Kidney epithelial cell (primary cell): ENCODE measurements at places on chromosomes 3 and 15.
A peak's percentile ranks its signal among the peaks of the same experiment; 100 is the strongest.

DNA sequence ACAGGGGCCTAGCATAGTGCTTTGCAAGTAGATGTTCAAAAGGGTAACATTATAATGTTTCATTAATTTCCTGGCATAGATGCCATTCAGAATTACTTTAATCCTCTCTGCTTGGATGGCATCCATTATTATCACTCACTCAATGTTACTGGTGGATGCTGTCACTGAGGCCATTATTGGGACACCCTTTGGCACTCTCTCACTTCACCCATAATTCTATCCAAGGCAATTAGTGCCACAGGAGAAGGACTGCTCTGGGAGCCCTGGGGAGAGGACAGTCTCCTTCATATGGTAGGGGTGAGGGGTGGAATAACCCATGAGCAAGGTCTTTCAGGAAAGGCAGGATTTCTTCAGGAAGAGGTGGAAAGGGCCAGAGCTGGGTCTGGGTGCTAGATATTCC lies 28.7 kb upstream of the SLC28A1 start:
- no peak for DNase-seq

DNA sequence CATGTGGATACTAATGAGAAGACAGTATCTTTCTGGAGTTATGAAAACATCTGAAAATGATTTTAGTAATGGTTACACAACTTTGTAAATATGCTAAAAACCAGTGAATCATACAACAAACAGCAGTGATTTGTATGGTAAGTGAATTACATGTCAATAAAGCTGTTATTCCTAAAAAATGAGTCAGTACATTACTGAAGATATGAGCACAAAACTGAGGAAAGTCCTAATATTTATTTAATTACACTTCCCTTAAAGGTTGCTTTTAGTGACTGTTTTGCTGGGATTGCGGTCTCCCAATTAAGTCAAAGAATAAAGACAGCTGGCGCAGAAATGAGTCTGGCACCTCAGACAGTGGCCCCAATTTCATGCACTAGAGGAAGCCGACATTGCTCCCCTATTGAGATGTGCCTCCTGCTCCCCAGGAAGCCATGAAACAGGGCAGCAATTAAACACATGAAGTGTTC lies 50.9 kb upstream of the FSIP1 start:
- DNase-seq, result no peak

GRCh38 chr15:36370731-36371112 lies 208.7 kb upstream of the CDIN1 start:
- DNase-seq, result peak; percentile 54

- DNase-seq, result no peak
Observed at GRCh38 chr3:40470701-40471100, 6.2 kb upstream of the ZNF619 start.

- DNase-seq, result no peak
Observed at GRCh38 chr3:45705839-45706808, 16.9 kb downstream of the SACM1L start.

DNA sequence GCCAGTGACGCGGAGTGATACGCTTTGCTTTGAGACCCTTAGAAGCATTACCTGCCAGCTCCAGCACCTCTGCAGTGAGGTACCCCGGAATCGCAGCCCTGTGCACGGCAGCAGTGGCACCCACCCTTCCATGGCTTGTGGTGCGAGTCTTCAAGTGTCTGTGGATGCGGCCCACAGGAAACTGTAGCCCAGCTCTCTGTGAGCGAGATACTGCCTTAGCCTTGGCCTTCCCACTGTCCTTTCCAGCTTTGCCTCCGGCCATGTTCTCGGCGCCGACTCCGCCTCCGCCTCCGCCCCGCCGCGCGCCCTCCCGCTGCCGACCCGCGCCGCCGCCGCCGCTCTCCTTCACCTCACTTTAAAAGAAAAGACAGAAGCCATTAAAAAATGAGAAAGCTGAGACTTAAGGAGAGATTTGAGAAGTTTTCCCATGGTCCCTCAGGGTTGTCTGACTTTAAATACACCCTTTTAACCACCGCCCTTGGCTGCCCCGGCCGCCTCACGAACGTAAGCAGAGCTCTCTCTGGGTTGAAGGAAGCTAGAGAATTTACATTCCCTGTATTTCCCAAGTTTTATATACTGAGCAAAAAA lies 78.5 kb upstream of the FAM174B start:
- DNase-seq, result no peak

- no peak for DNase-seq
Observed at GRCh38 chr15:97234851-97235610, 725.5 kb upstream of the ARRDC4 start.

DNA sequence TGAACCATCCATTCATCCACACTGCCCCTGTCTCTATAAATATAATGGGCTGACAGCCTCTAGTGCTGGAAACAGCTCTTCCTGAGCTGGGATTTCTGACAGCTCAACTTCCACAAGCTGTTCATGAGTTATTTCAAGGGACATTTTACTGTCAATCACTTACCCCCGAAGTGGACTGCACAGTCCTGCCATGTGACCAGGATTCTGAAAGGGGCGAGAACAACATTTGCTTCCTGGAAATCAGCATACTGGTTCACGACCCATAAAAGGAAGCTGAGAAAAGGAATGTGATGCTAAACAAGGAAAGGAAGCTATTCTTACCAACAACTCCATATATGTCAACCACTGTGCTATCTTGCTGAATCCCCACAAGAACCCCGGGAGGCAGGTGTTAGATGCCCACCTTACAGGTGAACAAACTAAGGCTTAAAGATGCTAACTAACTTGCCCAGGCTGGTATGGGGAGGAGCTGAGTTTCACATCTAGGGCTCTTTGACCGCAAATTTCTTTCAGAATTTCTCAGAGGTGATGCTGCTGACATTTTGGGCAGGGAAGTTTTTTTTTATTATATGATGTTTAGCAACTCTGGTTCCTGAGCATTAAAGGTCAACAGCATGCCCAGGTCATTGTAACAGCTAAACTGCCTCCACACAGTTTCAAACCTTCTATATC lies 16.5 kb upstream of the REC114 start:
- DNase-seq, result no peak

GRCh38 chr3:46642971-46643370 lies 30.6 kb downstream of the FAM240A start:
- no peak for DNase-seq

DNA sequence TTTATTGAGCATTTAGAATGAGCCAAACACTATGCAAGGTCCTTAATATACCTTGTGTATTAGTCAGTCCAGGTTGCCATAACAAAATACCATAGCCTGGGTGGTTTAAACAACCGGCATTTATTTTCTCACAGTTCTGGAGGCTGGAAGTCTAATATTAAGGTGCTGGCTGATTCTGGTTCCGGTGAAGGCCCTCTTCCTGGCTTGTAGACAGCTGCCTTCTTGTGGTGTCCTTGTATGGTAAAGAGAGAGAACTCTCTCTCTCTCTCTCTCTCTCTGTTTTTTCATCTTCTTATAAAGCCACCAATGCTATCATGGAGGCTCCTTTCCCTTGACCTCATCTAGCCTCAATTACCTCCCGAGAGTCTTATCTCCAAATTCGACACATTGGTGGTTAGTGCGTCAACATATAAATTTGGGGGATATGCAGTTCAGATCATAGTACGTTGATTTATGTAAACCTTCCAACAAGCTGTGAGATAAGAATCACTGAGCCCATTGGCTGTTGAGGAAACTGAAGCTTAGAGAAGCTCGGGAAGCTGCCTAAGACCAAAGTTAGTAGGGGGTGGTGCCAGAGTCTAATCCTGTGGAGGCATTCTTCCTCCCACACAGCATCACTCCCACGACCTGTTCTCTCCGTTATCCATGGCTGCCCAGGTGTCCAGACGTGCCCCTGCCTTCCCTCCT lies 298.0 kb upstream of the PROK2 start:
- no peak for DNase-seq

DNA sequence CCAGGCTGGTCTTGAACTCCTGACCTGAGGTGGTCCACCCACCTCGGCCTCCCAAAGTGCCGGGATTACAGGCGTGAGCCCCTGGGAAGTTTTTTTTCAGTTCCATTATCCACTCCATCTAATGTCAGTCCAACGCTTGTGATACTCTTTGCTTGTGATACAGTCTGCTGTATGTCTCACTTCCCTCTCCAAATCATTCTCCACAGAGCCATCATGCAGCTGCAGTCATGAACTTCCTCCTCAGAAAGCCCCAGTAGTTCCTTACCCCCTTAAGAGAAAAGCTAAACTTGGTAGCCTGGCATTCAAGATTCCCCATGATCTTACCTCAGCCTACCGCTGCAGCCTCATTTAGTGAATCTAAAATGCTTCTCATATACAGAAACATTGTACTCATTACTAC lies 2.3 kb downstream of the ARPC4 start:
- DNase-seq, result no peak

DNA sequence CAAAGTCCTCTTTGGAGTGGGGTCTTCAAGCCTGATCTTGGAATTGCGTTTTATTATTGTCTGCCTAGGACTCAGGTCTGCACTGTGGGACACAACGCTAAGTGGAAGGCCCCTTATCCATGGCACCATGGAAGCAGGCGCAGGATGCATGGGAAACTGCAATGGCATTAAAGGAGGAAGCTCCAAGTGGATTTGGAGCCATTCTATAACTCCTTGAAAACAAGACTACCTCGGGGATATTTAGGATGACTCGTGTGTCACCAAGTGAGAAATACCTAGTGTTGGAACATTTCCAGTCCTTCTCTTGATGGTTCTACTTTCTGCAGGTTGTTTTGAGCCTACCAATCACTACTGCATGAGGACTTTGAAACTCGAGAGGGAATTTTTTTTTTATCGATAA lies 126.6 kb upstream of the ZBED2 start:
- no peak for DNase-seq

DNA sequence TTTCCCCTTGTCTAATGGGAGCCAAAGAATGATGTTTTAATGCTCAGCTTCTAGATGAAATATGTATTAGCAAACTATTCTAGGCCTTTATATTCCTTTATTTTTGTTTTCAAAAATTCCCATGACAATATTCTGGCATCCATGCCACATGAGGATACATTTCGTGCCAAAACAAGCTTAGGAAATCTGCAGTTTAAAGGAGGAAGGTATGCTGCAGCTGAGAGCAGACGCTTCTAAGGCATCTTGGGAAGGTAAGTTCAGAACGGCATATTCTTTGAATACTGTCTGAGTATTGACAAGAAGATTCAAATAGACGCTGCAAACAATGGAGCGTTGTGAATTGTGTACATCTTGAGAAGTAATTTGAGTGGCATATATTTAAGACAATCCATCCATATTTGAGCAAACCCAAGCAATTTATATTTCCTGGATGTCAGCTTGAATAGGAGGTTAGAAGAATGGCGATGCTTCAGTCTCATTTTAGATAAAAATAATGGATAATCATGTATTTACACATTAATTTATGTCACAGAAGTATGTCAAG lies 158.6 kb downstream of the RAP2B start:
- DNase-seq, result no peak

- peak; percentile 50 for DNase-seq
Observed at GRCh38 chr3:156246961-156247725, 126.8 kb downstream of the KCNAB1 start.

GRCh38 chr15:94028121-94028520 lies 203.2 kb upstream of the MCTP2 start:
- DNase-seq, result no peak
